Smooth muscle cell of the coronary artery (primary cell): ENCODE measurements at places on chromosomes 1 and 21. TPM values are rescaled to one million over a fixed set of nuclear protein-coding genes. Genes with fewer than 3 reads are reported as not detected.

ANGPTL3 gene
- not detected in 2 replicates for total RNA-seq

MTR gene
- 19.8 and 33.1 TPM in 2 replicates for total RNA-seq

FAM177B gene
- total RNA-seq, result not detected in 2 replicates

ARMH1 gene
- total RNA-seq, result 0.60 and 3.5 TPM in 2 replicates

SPRR1B gene
- total RNA-seq, result not detected in 2 replicates

TP73 gene
- total RNA-seq, result not detected in 2 replicates

PRDX1 gene
- total RNA-seq, result 317 and 521 TPM in 2 replicates

KRTAP22-2 gene
- total RNA-seq, result not detected in 2 replicates

TCHHL1 gene
- not detected in 2 replicates for total RNA-seq

COL16A1 gene
- 38.7 and 119 TPM in 2 replicates for total RNA-seq

FAM163A gene
- not detected in 2 replicates for total RNA-seq

COL8A2 gene
- total RNA-seq, result 1.3 and 5.0 TPM in 2 replicates
